ENCODE measurements at places on chromosomes 4 and X.

GRCh38 chr4:26136615-26137014, 184.2 kb upstream of the RBPJ start:
- no peak for DNase-seq

DNA sequence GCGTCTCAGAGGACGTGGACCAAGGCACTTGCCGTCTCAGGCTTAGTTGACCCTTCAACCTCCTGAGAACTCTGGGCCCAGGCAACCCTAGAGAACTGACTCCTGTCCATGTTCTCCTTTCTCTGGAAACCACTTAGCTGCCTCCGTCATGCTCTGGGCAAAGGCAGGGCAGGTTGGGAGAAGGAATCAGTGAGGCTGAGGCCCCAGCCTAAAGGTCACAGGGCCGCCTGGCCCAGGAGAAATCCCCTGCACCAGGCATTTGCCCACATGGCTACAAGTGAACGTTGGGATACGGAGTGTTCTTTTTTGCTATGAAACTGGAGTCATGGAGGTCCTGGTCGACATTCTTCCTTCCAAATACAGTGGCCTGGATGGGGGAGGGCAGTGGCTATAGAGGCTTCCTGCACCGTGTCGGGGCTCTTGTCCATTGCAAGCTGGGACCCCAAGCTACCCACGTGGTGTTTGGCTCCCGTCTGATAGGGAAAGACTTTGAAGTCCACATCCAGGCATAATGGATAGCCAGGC, 76.0 kb downstream of the CRMP1 start:
- no peak for DNase-seq

GRCh38 chr4:46844325-46844917, 64.6 kb downstream of the COX7B2 start:
- DNase-seq, result peak; percentile 18

DNA sequence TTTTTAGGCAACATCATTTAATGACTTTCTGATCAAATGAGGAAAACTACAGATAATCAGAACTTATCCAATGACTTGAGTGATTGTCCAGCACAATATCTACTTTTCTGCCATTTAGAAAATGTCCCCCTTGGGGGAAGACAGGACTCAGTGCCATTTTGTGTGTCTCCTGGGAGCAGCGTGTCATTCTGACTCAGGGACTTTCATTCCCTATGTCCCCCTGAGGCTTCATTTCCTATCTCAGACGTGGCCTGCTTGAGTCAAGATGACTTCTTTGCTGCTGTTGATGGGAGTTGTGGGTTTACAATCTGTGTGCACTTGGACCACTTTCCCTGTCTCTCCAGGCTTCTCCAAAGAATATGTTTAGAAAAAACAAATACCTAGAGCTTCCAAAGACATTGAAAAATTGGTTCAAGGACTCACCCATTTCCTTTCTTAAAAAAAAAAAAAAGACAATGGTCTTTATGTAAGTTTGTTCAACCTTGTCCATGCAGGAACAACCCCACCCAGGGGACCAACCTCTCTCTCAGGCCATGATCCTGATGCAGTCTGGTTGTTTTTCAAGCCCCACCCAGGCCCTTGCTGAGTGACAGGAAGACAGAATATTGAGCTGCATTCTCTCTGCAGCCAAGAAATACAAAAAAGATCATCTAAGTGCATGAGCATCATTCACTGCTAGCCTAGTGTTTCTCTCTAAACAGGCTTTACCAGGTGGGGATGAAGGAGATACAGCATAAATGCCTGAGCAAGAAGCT, 34.3 kb upstream of the TMEM154 start:
- no peak for DNase-seq

DNA sequence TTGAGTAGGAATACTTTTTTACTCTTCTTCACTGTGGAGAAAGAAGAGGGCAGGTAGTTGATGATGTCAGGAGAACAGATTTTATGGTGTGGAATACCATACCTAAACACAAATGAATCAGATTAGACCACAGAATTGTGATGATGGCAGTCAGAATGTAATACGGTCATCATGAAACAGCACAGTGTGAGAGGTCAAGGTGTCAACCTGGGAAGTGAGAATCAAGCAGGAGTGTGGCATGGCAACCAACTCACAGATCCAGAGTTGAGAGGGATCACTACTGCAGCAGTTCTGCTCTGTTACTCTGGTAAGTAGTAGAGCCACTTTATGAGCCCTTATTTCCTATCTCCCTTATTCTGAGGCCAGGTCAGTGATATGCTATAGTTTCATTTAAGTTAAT, 27.7 kb downstream of the METTL14 start:
- DNase-seq, result no peak

GRCh38 chrX:76921176-76921575, 493.7 kb downstream of the MAGEE1 start:
- no peak for DNase-seq

GRCh38 chr4:151013944-151014343, 1.1 kb downstream of the LRBA start:
- DNase-seq, result peak; percentile 6

GRCh38 chr4:150205016-150205415, 126.8 kb downstream of the DCLK2 start:
- DNase-seq, result no peak
